GM12891 (cell line): ENCODE measurements at places on chromosomes 3 and 15.

DNA sequence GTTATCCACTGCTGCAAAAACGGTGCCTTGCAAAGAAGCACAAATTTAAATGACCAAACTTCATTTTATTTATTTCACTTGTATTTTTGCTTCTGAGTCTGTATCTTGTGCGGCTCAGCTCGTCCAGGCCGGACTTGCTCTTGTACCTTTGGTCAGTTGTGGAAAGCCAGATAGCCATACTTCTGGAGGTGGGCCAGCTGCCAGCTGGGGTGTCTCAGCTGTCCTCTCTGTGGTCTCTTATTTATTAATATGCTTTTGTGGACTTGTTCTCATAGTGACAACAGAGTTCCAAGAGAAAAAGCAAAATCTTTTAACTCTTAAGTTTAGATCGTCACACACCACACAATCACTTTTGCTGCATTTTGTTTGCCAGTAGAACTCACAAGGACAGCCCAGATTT is 87.7 kb downstream of the IL1RAP start:
- DNase-seq, result no peak

DNA sequence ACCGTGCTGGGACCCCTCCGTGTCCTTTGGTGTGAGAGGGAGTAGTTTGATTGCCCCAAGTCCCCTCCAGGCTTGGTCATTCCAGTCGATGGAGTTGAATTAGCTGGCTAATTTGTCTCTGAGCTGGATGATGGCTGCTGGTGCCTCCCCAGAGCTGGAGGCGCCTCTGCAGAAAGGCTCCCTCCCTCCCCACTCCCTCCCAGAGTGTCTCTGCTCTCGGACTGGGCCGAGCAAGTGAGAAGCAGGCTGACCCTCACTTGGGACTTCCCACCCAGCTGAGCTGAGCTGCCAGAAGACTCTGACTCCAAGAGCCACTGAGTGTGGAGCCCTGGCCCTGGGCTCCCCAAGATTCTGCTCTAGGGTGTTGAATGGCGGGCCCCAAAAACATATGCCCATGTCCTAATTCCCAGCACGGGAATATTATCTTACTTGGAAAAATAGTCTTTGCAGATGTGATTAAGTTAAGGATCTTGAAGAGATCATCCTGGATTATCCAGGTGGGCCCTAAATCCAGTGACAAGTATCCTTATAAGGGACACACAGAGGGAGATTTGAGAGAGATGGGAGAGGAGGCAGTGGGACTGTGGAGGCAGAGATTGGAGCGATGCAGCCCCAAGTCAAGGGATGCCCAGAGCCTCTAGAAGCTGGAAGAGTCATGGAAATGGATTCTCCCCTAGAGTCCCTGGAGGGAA is 60.7 kb upstream of the TLE3 start:
- DNase-seq, result no peak

DNA sequence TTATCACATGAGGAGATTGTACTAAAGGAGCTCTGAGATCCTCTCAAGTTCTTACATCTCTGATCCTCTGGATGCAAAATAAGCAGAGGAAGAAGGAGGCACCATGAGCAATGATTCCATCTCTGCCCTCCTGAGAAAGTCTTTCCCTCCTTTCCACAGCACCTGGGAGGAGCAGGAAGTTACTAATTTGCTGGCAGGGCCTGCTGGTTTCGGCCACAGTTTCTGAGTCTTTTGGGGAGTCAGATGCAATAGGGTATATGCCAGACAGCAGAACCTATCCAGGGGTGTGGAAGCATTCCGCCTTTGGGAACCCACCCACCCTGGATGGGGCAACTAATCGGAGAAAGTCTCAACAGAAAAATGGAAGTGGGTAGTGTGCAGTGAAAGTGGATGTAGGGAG is 38.5 kb upstream of the SPTSSB start:
- no peak for DNase-seq

GRCh38 chr3:160911411-160911810 is 155.4 kb downstream of the PPM1L start:
- no peak for DNase-seq

DNA sequence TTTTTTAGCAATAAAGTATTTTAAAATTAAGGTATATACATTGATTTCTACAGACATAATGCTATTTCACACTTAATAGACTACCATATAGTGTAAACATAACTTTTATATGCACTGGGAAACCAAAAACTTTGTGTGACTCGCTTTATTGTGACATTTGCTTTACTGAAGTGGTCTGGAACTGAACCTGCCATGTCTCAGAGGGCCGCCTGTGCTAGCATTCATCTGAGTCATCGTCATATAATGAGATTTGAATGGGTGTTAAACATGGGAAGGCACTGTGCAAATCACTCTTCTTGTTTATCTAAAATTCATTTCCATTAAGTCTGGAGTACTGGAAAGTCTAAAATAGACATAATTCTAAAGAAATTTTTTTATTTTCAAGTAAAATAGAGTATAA is 12.9 kb downstream of the EIF2AK4 start:
- DNase-seq, result no peak
